Sciatic nerve (tissue), 2 donors: ENCODE measurements at places on chromosomes 3 and 15.

DNA sequence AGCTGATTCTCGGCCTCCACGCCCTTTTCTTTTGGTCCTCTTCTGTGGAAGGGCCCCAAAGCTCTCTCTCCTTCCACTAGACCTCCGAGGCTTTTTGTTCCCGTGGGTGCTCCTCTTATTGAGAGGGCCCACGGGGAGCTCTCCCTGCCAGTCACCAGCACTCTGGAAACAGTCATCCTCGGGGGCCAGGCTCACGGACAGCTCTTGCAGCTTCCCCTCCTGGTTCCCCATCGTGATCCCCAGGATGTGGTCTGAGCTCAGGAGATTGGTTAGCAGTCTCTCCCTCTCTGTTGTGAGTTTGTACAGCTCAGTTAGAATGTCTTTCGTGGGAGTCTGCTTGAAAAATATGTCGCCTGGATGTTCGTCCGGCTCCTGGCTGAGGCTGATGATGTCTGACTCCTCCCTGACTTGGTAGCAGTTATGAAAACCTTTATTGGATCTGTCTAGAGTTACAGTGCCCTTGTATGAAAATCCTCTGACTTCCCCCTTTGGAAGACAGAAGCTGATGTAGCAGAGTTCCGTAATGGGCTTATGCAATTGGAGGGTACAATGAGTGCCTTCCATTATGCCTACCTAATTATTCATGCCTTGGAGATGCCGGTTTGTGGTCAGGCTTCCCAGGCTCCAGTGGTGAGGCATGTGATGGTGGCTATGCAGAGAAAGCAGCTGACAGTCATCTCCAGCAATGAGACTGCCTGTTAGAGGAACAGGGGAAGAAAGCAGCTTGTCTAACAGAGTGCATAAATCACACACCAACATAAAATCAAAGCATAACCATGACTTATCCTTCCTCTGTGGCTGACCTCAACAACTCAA, 40.0 kb downstream of the FMN1 start:
- no peak for DNase-seq

GRCh38 chr3:49387721-49388120, 24.1 kb downstream of the RHOA start:
- DNase-seq, result no peak

GRCh38 chr15:80841541-80841940, 62.4 kb downstream of the CEMIP start:
- DNase-seq, result no peak

GRCh38 chr3:173663696-173664111, 266.2 kb downstream of the NLGN1 start:
- no peak for DNase-seq

DNA sequence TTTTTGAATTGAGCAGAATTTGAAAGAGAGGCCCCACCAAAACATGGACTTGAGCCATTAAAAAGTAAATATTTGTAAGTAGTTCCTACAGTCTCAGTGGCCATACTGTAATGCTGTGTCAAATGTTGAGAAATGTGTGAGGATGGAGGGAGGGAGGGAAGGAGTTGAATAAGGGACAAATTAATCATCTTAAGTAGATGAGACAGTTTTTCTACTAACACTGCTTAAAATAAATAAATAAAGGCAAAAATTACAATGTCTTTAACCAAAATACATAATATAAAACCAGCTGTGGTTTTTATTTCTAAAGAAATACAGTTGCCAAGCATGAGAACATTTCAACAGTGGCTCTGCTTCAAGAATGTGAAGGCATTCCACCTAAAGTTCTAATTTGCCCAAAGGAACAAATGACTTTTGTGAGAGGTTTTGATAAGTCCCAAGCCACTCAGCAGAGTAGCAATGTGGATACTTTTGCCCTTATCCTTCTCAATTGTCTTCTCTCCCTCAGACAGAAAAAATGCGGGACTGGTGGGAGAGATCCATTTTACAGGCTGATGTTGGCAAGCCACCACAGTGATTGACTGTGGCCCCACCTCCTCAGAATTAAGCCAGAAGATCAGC, 427.0 kb upstream of the RARB start:
- no peak for DNase-seq

DNA sequence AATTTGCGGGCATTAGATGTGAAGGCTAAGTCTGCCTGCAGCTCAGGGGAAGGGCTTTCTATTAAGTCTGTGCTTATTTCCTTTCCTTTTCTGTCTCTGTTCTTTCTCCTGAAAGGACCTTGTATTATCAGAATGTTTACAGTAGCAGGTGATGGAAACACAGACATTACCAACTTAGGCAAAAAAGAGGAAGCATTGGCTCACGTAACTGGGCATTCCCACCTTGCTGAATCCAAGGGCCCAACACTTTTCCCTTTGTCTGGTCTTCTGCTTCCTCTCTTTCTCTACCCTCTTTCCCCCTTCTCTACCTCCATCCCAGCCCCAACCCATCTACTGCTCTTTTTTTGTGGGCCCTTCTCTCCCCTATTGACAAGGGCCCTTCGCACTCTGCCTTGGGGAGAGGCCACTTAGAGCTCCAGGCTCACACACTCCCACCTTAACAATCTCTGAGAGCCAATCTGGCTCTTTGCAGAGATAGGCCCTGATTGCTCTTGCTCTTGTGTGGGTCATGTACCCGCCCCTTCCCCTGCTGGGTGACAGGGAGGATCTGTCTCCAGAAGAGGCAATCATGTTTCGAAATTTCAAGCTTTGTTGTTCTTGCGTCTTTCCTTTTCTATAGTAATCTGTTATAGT, 35.0 kb downstream of the ACAA1 start:
- no peak for DNase-seq

GRCh38 chr3:172073262-172073915, 34.0 kb downstream of the FNDC3B start:
- no peak for DNase-seq

GRCh38 chr3:71973274-71974030, 188.5 kb upstream of the PROK2 start:
- peak; percentile 64 for DNase-seq

GRCh38 chr3:100261485-100261903, 702 bp downstream of the TBC1D23 start:
- DNase-seq, result no peak

- DNase-seq, result no peak
Observed at GRCh38 chr3:5210926-5211325, 23.4 kb downstream of the EDEM1 start.

GRCh38 chr15:91243826-91244225, 143.8 kb downstream of the SV2B start:
- no peak for DNase-seq

DNA sequence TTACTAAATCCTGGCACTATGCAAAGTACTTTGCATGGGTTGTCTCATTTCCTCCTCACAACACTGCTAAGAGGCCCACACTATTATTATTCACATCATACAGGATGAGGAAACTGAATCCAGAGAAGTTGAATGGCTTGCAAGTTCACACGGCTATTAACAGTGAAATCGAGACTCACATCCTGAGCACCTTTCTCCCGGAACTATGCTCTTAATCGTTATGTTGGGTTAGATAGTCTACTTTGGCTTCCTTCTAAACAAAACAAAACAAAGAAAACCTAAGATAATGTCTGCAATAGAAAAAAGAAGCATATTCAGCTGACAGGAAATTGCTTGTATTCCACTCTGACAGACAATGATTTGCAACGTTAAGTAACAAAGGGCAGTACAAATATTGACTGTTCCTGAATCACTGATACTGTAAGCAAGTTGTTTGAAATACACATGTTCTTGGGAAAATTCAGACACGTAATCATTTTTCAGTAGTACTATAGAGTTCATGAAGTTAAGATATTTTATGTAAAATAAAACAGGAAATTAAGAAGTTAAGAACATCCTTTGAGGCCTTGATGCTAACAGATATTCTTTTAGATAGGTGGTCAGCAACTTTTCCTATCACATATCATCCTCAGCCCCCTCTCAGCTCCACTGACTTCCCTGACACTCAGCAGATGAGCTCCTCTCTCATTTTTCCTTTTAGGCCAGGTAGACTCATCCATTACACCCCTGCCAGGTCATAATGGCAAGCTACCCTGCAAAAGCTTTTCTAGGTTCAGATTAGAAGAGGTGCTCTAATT, 40.7 kb downstream of the C2CD4B start:
- DNase-seq, result no peak

DNA sequence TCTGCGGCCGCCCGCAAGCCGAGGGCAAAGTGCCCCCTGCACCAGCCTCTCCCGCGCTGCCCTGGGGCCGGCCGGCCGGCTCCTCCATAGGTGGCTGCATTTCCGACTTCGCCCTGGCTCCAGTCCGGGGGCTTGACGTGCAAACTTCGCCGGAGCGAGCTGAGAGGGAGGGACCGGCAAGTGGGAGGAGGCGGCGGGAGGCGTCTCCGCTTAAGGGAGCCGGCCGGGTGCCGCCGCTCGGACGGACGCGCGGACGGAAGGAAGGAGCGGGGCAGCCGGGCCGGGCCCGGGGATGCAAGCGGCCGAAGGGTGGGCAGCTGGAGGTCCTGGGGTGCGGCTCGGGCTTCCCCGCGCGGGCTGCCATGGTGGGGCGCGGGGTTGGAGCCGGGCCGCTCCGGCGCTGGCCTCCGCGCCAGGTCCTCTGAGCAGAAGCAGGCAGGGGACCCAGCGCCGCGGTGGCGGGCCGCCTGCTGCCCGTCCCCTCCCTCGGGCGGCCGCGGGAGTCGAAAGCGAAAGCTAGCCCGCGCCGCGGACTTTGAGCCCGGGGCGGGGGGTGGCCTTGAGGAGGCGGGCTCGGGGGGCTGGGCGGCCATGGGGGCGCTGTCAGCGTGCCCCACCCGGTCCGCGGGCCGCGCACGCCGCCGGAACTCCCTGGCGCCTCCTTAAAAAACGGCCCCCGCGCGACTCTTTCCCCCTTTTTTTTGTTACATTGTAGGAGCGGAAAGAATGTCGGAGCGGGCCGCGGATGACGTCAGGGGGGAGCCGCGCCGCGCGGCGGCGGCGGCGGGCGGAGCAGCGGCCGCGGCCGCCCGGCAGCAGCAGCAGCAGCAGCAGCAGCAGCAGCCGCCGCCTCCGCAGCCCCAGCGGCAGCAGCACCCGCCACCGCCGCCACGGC, at the start of gene SCAANT1:
Gene SCAANT1 (minus strand): TSS at position 511 of the 895 bp plus-strand sequence.
- peak; percentile 94 for DNase-seq

GRCh38 chr3:43627360-43627759, 5.5 kb upstream of the ANO10 start:
- no peak for DNase-seq

GRCh38 chr3:154022606-154023005, 98.6 kb upstream of the ARHGEF26 start:
- DNase-seq, result no peak

GRCh38 chr15:66153549-66154415, 99.8 kb downstream of the MEGF11 start:
- no peak for DNase-seq

- no peak for DNase-seq
Observed at GRCh38 chr3:98038876-98039275, 3.8 kb upstream of the GABRR3 start.

- DNase-seq, result no peak
Observed at GRCh38 chr3:113557374-113557773, 25.0 kb downstream of the SIDT1 start.

GRCh38 chr3:159897331-159898075, 91.1 kb upstream of the IL12A start:
- no peak for DNase-seq

DNA sequence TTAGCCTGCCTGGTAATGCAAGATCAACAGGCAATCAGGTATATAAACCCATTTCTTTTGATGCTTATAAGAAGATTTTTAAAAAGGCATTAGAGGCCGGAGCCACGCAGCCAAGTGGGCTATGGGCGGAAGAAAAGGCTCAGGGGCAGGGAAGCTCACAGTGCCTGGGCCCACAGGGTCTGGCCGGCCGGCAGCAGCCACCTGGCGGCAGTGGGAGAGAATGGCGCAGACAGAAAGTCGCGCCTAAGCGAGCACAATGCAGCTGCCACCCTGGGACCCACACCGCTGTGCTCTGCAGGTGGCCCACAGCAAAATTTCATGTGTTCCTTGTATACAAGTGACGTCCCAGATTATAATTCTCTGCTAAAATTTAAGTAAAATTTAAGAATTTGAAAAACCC, 448.6 kb upstream of the RASGRP1 start:
- DNase-seq, result no peak

DNA sequence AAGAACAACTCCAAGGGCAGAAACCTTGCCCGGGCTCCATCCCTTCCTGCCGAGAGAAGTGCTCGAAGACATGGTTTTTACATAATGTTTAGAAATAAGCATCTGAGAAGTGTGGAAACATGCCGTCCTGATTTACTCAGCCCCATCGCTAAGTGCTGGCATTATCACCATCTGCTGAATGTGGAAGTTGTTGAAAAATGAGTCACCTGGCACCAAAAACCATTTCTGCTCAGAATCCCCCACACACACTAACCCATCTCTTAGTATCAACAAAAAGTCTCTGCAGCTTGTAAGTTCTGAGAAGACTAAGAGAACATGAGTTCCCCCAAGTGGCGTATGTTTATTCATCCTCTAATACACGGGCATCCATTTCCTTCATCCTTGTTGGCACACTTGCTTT, 51.0 kb upstream of the ARL8B start:
- no peak for DNase-seq

- DNase-seq, result no peak
Observed at GRCh38 chr3:16320711-16321110, 55.7 kb downstream of the OXNAD1 start.

- peak; percentile 83 for DNase-seq
Observed at GRCh38 chr3:194140520-194141414, 4.8 kb downstream of the HES1 start.
